ENCODE measurements at places on chromosomes 1 and 21.

GRCh38 chr1:247713753-247714152 is 2.7 kb downstream of the OR6F1 start:
- no peak for DNase-seq

DNA sequence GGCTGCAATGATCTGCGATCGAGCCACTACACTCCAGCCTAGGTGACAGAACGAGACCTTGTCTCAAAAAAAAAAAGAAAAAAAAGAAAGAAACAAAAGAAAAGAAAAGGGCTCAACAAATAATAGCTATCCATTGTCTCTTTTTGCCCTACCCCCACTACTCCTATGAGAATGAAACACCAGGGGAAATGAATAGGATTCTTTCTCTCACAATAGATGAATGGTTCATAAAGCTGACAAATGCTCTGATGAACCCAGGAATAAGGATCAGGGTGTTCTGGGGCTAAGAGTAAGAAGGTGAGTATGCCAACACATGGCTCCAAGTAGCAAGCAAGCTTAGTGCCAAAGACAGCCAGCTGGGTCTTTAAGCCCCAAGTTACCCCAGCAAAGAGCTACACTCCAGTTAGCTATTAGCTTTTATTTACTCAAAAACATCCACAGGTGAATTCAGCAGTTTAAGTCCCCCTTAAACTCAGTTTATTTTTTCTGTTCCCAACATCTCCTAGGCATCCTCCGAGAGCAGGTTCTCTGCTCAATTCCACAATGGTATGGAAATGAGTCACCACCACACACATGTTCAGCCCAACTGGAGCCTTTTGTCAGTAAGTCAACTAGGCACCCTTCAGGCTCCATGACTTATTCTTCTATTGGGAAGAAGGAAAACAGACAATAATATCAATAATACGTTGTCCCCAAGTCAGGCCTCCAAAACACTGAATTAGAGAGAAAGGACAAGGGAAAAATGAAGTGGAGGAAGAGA is 4.2 kb downstream of the ADORA3 start:
- no peak for DNase-seq

- DNase-seq: no peak
Measured at GRCh38 chr1:198031086-198031485, 113.9 kb downstream of the LHX9 start.

GRCh38 chr1:5991381-5992025 is 722 bp downstream of the NPHP4 start:
- peak; percentile 20 for DNase-seq

GRCh38 chr1:66265796-66266195 is 268.2 kb upstream of the SGIP1 start:
- DNase-seq: no peak

DNA sequence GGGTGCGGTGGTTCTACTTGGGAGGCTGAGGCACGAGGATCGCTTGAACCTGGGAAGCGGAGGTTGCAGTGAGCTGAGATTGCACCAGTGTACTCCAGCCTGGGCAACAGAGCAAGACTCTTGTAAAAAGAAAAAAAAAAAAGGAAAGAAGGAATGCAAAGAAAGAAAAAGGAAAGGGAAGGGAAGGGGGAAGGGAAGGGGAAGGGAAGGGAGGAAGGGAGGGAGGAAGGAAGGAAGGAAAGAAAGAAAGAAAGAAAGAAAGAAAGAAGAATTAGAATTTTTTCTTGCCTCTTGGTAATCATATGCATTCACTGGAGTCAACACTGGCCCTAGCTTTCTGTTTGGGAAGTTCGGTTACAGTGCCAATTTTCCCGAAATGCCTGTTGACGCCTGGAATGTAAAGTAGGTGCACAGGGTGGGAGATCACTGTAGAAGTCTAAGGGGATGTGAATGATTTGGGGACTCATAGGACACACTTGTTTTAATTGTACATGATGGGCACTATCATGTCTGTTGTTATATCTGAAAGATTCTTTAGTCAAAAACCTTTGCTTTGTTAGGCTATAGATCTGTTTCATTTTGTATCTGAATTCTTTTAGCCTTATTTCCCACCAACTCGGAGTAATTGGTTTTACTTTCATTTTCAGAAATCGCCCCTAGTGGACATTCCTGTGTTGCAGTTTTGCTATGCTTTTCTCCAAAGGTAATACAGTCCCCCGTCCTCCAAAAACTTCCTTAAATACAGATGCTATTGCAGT is 59.8 kb upstream of the MORC3 start:
- DNase-seq: peak; percentile 71

- peak; percentile 6 for DNase-seq
Measured at GRCh38 chr1:17984583-17984982, 123.0 kb upstream of the IGSF21 start.

DNA sequence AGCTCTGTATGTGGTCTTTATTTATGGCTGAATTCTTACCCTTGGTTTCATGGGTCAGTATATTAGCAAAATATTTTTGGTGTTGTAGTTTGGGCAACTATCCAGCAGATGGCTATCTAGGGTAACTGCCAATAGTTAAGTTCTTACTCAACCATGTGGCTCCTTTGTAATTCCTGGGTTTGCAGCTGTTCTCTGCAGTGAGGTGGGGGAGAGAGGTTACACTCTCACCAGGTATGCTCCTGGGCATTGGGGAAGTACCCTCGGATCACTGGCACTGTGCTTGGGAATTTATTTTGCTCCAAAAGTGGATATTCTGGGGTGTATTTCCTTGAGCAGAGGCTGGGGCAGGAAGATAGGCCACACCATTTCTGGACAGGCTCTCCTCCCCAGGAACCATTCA is 436.7 kb upstream of the TMPRSS15 start:
- no peak for DNase-seq

- DNase-seq: no peak
Measured at GRCh38 chr1:92262516-92262915, 36.3 kb downstream of the GLMN start.

- DNase-seq: no peak
Measured at GRCh38 chr1:191350938-191351337, 807.3 kb upstream of the RGS18 start.

DNA sequence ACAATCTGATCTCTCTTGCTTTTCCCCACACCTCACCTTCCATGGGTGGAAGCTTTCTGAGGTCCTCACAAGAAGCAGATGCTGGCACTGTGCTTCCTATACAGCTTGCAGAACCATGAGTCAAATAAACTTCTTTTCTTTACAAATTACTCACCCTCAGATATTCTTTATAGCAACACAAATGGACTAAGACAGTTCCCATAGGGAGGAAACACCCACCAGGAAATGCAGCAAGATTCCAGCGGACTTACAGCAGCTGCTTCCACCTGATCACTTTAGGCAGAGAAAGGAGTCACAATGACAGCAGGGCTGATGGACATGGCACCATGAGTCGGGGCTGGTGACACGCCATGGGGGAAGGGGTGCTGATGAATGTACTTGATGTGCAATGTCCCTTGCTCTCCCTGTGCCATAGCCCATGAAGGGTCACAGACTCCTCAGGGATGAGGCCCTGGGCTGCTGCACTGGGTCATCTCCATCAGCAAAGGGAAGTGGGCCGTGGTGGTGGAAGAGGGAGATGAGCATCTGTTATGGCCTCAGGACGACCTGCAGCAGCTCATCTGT is 53.9 kb downstream of the PRSS38 start:
- DNase-seq: peak; percentile 23

GRCh38 chr21:43741423-43742096 is 22.6 kb downstream of the PDXK start:
- DNase-seq: no peak

DNA sequence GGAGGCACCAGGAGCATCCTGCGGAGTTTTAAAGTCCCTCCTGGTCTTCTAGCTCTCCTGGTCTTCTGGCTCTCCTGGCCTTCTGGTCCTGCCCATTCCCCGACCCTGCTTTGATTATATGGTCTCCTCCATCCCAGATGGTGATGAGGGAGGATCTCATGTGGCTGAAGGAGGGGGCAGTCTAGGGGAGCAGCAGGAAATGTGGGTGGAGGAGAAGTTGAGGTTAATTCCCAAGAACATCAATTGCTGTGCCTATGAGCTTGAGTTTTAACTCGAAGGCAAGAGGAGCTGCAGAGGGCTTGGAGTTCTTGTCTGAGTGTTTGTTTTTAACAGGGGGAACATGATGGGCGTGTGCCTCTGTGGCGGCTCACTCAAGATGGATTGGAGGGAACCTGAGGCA is 408.8 kb downstream of the MATN1 start:
- no peak for DNase-seq

GRCh38 chr1:151832318-151832980 is 847 bp upstream of the RORC start:
- DNase-seq: no peak

- peak; percentile 65 for DNase-seq
Measured at GRCh38 chr1:178942285-178943198, 71.7 kb upstream of the ANGPTL1 start.

DNA sequence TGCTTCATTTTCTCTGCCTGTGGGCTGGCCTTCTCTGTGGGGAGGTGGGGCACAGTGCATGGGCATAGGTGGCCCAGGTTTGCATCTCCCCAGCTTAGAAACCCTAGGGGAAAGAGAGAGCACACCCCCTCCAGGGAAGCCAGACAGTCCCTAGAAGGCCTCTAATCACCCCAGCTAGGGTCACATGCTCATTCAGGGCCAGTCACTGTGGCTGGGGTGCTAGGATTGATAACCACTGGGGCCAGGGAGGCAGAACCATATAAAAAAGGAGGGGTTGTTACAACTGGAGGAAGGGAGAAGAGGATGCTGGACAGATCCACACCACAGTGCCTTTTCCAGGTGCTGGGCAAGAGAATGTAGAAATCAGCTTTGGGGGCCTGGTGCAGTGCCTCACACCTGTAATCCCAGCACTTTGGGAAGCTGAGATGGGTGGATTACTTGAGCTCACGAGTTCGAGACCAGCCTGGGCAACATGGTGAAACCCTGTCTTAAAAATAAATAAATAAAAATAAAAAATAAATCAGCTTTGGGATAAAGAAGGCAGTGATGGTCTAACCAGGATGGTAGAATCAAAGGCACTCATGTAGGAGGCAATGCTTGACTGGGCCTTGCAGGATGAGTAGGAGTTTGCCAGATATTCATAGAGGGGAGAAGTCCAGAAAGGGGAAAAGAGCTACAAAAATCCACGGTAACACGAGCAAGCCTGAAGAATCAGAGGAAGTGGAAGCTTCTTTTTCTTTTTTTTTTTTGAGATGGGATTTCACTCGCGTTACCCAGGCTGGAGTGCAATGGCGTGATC is 19.5 kb downstream of the FBLIM1 start:
- DNase-seq: no peak

DNA sequence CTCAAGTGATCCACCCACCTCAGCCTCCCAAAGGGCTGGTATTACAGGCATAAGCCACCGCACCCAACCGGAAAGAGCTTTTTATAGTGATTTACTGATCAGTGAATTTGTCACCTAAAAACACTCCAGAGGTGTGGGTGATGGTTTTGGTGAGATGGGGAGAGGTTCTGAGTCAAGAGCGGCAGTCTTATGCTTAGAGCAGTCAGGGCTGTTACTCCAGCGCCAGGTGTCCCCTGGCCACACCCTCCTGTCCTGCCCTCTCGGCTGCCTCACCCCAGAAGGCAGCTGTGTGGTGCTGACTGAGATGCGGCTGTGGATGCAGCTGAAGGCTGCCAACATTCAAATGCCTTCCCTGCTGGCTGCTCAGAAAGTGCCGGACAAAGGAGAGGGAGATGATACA is 94.5 kb upstream of the LPGAT1 start:
- no peak for DNase-seq

DNA sequence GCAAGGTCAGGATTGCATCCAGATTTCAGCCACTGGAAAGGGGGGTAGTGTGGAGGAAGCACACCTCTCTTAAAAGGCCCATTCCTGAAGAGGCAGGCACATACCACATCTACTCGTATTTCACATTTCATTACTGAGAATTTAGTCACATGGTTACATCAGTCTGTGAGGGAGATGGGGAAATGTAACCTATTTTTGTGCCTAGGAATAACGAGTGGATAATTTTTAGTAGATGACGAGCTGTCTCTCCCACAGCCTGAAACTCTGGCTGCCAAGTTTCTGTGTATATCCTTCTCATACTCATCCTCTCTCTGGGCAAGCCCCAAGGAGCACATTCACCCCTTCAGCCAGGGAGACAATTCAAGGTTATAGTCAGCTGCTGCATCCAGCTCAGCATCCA is 10.3 kb upstream of the C21orf91 start:
- DNase-seq: peak; percentile 56

- DNase-seq: peak; percentile 93
Measured at GRCh38 chr21:34812504-34813265, 143.9 kb downstream of the CLIC6 start.

DNA sequence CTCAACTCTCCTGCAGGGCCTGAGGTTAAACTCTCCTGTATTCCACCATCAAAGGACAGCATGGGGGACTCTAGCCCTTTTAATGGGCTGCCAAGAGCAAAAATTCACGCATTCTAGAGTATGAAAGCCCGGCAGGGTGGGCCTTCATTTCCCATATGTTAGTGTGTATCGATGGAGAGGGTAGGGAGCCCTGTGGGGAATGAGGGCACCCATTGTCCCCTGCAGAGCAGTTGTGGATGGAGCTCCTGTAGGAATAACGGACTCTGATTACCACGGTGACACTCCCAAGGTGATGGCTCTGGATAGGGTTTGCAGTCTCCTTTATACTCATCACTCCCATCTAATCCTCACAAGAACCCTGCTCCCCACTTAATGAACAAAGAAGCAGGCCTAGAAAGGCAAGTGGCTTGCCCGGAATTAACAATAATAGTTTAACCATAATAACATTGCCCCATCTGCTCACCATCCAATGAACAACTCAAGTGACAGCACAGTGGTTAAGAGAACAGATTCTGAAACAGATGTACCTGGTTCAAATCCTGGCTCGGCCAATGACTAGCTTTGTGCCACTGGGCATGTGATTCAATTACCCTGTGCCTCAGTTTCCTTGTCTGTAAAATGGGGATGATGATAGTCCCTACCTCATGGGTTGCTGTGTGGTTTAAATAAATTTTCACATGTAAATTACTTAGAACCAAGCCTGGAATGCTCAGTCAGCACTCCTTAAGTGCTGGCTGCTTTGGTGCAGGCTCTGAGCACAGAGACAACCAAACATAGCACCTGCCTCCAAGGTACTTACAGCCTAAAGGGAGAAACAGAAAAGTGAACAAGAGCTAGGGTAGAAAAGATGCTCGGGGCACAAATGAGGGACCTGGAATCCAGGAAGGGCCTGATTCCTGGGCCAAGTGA is 29.0 kb downstream of the HIVEP3 start:
- no peak for DNase-seq

DNA sequence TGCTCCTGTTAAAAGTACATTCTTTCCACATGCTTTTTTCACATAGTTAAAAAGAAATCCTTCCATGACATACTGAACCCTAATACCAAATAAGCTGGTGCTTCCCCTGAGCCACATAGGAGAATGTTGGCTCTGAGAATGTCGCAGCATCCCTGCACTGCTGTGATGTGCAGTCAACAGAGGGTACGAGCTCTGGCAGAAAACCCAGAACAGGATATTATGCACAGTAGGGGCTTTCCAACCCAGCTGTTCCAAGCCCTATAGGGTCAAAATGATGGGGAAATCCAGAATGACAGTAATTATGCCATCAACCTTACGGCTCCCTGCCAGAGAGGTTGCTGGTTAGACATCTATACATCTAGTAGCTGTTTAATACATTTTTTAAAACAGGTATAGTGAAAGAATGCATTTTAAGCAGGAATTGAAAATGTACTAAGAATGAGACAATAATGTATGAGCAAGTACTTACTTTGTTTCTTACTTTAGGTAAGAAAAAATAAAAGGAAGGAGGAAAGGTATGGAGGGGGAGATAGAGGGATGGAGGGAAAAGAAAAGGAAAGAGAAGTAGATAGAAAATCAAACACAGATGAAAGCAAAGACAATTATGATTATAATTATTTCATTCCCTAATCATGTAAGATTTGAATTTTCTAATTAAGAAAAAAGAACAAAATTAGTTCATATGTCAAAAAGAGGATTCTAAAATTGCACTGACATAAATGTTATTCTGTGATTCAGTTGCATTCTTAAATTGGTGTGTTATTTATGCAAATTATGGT is 126.0 kb downstream of the NR5A2 start:
- DNase-seq: no peak
